Mesangial cell (primary cell): ENCODE measurements at places on chromosomes 12 and 14. TPM values are rescaled to one million over a fixed set of nuclear protein-coding genes. Genes with fewer than 3 reads are reported as not detected.

The SLCO1B1 gene
- total RNA-seq: not detected in 2 replicates

The TAS2R8 gene
- not detected in 2 replicates for total RNA-seq

The DEGS2 gene
- total RNA-seq: not detected in 2 replicates

The NFATC4 gene
- total RNA-seq: 15.3 and 30.9 TPM in 2 replicates

The HOXC6 gene
- 2.6 and 3.9 TPM in 2 replicates for total RNA-seq

The ZNF641 gene
- 4.9 and 10.0 TPM in 2 replicates for total RNA-seq

The AQP2 gene
- not detected in 2 replicates for total RNA-seq
